NCI-H1930 (cell line): ENCODE measurements at places on chromosomes 5 and 9.

DNA sequence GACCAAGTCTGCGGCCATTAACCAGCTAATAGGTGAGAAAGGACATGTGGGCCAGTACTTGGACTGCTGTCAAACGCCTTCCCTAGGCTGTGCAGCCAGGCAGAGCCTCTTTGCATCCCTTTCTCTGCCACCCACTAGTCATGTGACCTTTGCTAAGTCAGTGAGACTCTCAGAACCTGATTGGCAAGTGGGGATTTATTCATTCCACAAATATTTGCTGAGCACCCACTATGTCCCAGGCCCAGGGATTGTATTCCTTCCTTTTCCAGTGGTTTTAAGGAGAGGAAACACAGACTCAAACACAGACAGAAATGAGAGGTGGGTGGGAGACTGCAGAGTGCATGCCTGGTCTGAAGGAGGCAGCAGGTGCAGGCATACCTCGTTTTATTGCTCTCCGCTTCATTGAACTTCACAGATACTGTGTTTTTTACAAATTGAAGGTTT, 71.6 kb upstream of the GALNT10 start:
- no peak for DNase-seq

DNA sequence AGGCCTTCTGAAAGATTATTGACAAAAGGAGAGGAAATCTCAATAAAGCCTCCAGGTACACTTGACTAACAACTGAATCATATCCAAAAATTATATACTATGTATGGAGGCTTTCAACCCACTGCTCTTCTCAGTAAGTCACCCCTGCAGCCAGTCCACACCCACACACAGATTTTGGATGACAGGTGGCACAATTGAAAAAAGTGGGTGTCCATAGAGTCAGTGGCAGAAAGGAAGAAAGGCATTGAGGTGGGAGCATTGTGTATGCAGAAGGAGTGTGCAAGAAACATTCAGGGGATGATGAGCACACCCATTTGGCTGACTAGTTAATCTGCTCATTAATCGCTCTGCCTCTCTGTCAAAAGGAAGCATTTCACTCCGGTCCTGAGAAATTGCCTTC, 150.6 kb upstream of the IL12B start:
- no peak for DNase-seq

DNA sequence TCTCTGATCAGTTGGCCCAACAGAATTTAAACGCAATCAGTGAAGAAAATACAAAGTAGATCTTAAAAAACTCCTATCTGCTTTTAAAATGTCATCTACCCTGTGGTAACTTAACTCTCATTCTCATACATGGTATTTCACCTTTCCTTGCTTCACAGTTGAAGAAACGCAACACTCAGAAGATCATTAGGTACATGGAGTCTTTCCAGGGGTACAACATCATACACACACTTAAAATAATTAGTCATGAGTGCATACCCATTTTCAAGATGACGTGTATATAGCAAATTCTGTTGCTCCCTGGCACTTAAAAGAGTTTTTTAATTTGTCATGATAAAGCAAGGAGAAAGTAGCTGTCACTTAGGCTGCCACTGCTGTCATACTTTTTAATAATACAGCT, 259.9 kb downstream of the BNC2 start:
- no peak for DNase-seq

DNA sequence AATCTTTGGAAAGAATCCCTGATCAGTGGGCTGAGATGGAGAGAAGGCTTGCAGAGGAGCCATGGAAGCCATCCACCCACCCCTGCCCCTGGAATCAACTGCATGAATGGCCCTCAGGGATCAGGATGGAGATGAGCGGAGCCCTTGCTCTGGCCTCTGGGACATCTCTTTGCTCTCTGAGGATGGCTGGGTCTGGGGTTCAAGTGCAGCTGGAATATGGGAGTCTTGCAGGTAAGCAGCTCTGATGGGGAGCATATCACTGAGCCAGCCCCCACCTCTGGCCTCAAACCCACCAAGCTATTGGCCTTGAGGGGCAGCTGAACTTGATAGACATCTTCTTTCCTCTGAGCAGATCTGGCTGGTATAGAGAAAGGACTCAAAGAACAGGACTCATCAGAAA, 76.1 kb downstream of the C5orf15 start:
- no peak for DNase-seq

GRCh38 chr9:93319992-93320500, 131.4 kb upstream of the FAM120A start:
- DNase-seq = no peak

DNA sequence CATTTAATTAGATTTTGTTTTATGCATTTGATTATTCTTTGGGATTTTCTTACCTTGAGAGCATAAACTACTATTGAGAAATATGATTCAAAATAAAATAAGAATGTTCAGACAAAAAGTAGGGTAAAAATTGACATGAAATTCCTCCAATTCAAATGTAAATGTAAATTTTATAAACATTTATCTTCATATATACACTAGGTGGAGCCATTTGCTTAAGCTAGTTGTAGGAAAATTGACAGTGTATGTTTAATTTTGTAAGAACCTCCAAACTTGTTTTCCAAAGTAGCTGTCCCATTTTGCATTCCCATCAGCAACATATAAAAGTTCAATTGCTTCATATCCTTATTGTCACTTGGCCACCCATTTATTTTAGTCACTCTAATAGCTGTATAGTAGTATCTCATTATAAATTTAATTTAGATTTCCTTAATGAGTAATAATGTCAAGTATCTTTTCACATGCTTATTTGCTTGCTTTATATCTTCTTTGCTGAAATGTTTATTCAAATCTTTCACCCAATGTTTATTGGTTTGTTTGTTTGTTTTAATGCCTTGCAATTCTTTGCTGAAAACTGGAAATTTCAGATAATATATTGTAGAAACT, 37.6 kb upstream of the SLCO6A1 start:
- no peak for DNase-seq

GRCh38 chr9:114180696-114181606, 25.6 kb downstream of the COL27A1 start:
- DNase-seq = no peak

GRCh38 chr5:171149333-171149732, 159.7 kb upstream of the TLX3 start:
- no peak for DNase-seq

DNA sequence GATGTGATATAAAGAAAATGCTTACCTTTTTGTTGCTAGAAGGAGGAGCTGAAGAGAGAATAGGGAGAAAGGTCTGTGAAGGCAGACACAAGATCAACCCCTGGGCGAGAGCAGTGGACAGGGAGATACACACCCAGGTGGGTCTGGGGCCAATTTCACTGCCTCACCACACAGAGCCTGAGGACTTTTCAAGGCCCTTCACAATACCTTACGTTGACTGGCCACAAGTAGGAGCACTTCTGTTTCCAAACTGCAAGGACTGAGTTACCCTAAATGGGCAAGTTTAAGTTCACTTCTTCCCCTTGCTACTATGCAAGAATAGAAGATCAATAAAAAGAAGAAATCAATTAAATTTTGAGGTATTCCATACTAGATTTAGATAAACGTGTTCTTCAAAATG, 174.5 kb upstream of the SLC12A2 start:
- DNase-seq = no peak

- DNase-seq = no peak
Measured at GRCh38 chr5:156154757-156155156, 172.2 kb upstream of the SGCD start.

- no peak for DNase-seq
Measured at GRCh38 chr9:4010309-4010708, 289.6 kb downstream of the GLIS3 start.

DNA sequence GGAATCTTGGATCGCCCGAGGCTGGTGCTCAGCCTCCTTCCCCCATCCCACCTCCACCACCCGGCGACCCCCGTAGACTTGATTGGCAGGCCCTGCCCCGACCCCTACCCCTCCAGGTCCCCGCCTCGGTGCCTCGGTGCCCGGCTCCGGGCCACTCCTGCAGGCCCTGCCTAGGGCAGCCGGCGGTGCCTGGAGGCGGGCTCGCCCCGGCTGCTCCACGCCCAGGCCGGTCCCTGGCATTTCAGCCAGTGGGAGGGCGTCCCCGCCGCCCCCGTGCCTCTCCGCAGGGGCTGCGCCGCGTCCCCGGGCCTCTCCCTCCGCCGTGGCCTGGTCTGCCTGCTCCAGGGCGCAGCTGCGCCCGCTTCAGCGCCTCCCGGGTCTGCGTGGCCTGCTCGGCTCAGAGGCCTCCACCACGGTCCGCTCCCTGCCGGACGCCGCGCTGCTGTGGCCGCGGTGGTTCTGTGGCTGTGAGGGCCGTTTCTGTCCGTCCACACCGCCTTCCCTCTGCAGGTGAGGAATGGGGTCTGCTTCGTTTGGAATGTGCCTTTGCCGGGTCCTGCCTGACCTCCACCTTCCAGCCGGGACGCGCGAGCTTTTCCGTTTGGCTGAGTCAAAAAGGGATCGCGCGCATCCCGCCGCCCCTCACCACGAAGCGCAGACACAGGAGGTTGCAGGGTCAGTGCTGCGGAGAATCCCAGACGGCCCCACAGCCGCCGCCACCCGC, 48.3 kb upstream of the IRX4 start:
- DNase-seq = peak; percentile 37

DNA sequence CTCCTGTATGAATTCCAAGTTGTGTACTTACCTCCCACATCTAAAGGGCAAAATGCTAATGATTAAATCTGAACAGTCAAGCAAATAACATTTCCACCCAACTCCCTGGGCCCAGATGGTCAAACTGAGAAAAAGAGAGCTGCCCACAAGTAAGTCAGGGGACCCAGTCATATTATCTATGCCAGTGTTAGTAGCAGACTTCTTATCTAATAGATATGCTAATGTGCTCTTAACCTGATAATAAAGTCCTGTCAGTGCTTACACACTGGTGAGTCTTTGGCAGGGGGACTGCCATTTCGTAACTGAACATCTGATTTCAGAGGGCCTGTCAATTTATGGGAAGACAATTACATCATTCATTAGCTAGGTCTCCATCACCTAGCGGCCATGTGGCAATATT, 292.3 kb upstream of the WWC1 start:
- DNase-seq = no peak

GRCh38 chr9:121478816-121479676, 20.6 kb downstream of the GGTA1 start:
- DNase-seq = no peak

- no peak for DNase-seq
Measured at GRCh38 chr9:8907868-8908267, 1108.3 kb upstream of the DMAC1 start.

DNA sequence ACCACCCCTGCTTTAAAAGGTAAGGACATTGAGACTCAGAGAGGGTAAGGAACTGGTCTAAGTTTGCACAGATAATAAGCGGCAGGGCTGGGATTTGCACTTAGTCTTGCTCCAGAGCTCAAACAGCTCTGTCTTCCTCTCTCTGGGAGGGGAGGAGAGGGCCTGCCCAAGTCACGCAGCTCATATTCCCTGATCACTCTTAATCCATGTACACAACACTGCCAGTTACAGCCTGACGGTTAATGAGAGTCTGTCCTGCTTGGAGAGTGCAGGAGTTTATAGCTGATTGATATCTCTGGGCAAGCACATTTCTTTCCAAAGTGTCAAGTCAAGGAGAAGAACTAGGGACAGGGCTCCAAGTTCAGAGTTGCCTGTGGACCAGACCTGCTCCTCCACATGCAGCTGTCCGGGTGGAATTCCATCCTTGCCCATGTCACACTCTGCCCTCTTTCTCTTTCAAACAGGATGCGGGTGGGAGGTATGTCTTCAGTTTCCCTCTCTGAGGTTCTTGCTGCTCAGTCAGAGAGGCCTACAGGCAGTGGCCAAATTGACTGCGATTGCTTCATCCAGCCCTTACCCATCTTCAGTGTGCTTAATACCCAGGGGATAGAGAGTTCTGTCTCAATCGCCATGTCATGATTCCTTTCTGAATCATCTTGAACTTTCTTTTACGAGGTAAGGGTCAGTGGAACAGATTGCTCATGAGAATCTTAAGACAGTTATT, 54.5 kb downstream of the GALNT12 start:
- no peak for DNase-seq

DNA sequence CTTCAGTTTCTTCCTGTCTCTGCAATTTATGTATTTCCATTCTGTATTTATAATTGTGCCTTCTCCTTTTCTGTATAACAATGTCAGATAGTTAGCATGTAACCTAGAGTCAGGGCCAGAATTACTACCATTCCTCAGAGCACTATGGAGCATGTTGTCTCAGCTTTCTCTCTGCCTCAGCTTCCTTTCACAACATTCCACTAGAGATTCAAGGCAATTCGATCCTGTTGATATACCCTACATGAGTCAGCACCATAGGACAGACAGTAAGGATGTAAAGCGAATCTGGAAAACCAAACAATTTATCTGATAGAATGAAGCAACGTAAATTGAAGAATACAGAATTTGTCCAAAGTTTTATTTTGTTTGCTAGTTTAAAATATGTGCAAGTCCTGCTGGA, 728.3 kb upstream of the SEMA6A start:
- no peak for DNase-seq

GRCh38 chr5:67061511-67061910, 135.1 kb downstream of the CD180 start:
- no peak for DNase-seq

DNA sequence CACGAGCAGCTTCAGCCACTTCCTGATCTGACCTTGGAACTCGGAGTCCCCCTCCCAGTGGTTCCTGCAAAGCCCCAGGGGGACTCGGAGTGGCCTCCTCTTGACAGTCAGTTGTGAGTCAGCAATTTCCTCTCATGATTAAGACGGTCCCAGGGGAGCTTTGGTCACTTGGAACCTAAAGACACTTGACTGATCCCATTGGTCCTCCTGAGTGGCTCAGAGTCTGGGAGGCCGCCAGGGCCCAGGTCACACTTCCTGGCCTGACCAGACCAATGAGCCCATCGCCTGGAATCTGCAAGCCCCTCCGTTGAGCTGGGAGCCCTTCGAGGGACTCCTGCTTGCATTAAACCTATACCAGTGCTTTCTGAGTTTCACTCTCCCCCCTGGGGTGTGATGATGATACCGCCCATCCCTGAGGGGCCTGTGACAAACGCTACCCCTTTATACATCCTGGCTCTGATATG, 29.1 kb downstream of the TSPAN17 start:
- no peak for DNase-seq

GRCh38 chr5:167720259-167720658, 571.2 kb upstream of the WWC1 start:
- DNase-seq = no peak

GRCh38 chr9:33992632-33993031, 56.1 kb downstream of the UBAP2 start:
- no peak for DNase-seq

GRCh38 chr5:168449166-168449565, 37.1 kb upstream of the RARS1 start:
- no peak for DNase-seq

DNA sequence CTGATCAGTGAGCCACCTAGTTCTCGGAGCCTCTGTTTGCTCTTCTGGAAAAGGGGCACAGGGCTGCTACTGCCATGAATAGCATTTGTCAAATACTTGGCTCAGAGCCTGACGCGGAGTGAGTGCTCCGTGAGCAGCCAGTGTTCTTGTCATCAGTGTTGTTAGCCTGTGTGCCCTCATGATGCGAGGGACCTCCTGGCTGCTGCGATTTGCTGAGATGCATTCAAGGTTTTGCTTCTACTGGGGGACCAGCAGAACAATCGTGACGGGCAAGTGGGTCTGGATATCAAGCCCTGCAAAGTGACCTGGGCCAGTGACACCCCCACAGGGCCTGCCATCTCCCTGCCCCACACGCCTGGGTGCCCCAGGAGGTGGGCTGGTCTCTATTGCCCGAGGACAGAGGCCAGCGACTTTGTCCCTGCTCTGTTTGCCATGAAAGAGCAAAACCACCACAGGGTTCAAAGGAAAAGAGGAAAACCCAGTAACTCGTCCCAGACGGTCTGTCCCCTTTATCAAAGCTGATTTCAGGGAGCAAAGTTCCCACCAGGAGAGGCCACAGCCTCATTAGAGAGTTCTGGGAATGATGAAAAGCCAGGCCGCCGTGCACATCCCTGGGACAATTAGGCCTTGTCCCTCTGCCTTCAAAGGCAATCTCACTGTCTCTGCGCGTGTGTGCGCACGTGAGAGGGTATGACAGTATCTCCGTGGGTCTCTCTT, 86.5 kb upstream of the LMX1B start:
- DNase-seq = no peak
